ENCODE measurements at places on chromosomes 11 and 22.

DNA sequence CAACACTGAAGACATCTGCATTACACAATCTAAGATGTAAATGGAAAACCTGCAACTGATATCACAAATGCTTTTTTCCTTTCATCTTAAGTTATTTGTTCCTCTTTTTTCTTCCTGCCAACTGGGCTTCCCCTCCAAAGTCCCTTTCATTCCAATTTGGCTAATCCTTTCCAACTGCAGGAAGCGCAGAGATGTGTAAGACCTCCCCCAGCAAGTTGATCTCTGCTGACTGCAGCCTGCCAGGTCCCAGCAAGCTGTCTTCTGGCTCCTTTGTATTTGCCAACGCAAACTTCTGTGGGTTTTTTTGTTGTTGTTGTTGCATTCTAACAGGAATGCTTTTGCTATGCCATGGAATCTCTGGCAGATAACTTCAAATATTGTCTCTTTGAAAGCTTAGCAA lies 38.5 kb upstream of the LRRC4C start:
- DNase-seq = no peak

DNA sequence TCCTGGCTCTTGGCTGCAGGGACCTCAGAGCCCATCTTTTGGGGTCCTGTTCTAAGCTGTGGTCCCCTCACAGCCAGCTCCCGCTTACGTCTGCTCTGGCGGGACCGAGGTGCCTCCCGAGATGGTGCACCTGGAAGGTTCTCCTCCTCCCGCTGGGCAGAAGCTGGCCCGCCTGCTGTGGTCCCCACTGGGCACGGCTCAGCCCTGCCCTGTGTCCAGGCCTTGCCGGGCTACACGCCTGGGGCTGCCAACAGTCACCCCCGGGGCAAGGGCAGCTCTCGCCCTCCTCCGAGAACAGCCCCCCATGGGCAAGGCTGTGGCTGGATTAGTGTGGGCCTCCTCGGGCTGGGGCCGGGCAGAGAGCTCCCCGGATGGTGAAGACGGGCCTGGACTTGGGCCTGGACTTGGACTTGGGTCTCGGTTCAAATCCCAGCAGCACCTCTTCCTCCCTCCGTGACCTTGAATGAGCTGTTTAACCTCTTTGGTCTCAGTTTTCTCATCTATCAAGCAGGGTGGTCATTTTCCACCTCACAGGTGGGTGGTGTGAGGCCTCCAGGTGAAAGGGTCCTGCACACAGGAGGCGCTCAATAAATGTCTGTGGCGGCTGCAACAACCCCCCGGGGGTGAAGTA lies 998 bp downstream of the BAIAP2L2 start:
- no peak for DNase-seq

GRCh38 chr11:75827562-75827961 lies 12.6 kb downstream of the UVRAG start:
- no peak for DNase-seq

- DNase-seq = no peak
Observed at GRCh38 chr11:111573821-111574249, 28.4 kb upstream of the SIK2 start.
